T follicular helper cell (primary cell): ENCODE measurements at places on chromosomes 1 and 21.

DNA sequence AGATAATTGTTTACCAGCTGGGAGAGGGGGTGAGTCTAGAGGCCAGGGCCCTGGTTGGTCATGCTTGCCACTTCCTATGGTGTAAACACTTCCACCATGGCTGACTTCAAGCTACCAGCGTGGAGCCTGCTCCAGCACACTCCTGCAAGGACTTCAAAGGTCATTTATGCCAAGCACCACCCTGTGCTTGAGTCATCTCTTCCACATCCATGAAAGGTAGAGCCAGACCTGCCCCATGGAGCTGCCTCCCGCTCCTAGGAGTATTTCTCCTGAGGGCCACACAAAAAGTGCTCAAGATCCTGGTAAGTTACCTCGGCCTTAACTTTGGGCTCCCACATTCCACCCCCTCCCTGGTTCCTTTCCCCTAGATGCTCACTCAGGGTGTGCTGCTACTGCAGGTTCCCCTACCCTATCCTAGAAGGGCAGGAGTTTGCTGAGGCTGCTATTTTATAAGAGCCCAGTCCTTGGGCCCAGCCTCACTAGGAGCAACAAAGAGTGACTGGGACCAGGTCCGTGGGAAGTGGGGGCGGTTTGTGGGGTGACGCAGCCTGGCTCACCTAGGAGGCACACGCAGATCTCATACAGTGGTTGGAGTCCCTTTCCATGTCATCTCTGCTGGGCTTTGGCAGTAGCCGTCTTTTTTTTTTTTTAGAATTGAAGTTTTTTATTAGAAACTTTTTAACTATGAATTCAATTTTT, 2.4 kb downstream of the RAB7B start:
- no peak for DNase-seq

- DNase-seq = no peak
Observed at GRCh38 chr1:150764617-150765101, 919 bp downstream of the CTSS start.

GRCh38 chr1:231761252-231761651, 134.7 kb downstream of the DISC1 start:
- no peak for DNase-seq

DNA sequence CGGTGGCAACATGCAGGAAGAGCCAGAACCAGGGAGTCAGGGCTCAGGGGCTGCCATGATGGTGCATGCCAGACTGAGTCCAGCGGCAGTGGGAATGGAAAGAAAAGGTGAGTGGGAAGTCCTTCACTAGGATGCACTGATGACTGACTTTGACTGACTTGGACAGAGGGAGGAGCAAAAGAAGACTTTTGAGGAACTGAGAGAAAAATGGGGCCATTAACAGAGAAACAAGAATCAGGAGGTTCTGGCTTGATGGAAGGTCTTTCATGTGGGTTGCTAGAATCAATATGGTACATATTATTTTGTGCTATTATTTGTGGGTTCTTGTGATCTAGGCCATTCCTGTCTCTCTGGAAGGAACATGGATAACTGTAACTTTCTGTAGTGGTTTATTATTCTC, 454.6 kb upstream of the PROX1 start:
- no peak for DNase-seq

DNA sequence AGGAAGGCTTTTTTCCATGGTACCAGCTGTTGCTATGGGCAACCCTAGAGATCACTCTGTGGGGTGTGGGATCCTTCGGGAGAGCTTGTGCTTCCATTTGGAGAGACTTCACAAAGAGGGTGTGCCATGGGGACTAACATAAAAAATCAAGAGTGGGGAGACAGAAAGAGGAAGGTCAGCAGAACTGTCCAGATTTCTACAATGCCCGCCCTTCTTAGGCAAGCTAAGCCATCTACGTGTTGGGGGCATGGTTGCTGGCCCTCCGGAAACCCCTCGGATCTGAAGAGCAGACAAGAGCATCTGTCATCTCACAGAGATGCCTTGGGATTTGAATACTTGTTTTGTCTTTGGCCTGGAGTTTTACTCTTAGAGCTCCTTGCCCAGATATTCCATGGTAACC, 83.9 kb upstream of the ZNF648 start:
- no peak for DNase-seq

- no peak for DNase-seq
Observed at GRCh38 chr1:206464456-206464964, 5.8 kb upstream of the IKBKE start.

- no peak for DNase-seq
Observed at GRCh38 chr1:40107290-40107959, 10.4 kb upstream of the PPT1 start.

DNA sequence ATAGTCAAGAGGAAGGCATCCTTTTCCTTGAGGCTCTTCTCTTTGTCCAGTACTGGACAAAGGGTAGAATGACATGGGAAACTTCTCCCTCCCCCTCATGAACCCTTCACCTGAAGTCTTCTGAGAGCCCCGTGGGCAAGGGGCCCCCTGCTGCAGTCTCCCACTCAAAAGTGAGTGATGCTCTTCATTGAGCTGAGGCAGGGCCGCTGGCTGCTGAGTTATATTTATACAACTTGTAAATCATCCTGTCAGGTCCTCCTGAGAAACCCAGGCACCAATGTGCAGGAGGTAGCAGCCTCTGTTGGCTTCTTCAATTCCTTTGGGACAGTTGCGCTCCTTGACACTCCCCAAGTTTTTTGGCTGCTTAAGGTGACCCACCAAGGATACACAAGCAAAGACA, 150.2 kb downstream of the IGSF21 start:
- no peak for DNase-seq

DNA sequence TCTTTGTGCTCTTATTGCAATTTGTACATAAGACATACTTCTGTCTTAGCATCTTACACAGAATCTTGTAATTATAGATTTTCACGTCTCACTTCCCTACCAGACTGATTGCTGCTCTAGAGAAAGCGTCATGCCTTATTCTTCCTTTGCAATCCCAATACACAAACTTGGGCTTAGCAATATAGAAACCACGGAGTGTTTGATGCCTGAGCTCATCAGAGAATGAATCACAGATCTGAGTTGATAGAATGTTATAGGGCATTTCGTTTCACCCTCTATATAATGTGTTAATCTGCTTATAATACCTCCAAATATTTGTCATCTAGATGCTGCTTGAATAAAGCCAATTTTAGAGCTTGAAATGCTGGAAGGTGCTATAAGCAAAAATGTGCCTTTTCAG, 6.6 kb downstream of the FMO1 start:
- DNase-seq = no peak

DNA sequence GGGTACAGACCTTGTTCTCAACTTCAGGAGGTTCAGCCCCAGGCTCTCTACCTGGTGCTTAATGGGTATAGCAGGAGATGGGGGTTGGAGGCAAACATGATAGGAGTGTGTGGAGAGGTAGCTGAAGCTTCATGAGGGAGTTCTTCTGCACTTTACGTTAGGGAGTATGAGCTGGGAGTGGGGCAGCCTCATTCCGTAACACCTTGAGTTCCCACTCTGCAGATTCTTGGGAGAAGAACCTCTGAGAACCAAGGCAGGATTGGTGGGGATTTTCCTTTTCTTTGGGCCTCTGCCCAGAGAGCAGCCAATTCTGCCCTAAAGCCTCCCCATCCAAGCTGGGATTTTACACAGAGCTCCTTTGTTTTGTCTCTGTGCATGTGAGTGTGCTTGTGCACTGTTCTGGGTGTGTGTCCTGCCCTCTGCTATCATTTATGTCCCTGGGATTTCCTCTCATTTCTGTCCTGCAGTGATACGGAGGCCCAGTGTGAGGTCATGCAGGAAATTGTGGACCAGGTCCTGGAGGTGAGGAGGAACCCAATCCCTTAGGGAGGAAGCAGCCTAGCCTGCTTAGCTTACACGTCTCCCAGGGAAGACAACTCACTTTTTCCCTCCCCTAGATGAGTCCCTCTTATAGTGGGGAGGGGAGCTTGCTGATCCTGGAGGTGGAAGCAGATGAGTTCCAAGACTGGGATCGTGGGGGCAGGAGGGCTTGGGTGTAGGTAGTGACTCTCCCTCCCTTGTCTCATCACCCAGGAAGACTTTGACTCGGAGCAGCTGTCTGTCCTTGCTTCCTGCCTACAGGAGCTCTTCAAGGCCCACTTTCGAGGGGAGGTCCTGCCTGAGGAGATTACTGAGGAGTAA, 11.6 kb upstream of the SLC27A3 start:
- DNase-seq = no peak

DNA sequence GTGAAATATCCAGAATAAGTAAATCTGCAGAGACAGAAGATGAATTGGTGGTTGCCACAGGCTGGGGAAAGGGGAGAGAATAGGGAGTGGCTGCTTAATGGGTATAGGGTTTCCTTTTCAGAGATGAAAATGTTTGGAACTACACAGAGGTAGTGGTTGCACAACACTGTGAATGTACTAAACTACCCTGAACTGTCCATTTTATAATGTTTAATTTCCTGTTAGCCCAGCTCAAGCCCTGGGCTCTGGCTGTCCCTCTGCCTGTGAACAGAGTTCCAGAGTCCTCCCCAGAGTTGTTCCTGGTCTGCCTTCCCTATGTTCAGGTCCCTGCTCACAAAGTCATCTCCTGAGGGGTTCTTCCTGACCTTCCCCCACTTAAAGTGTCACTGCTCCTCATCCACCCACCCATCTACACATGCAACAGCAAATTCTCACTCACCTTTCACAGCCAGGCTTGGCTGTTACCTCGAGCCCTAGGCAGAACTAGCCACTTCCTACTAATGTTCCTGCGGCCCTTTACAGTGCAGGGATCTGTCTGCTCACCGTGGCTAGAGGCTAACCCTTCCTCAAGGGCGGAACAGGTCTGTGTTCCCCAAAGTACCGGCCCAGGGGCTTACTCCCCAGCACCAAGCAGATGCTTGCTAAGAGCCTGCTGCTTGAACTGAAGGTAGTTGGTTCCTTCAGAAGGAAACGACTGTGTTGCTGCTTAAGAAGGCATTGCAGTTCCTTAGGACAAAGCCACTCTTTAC, 22.4 kb downstream of the DHCR24 start:
- no peak for DNase-seq

GRCh38 chr1:980602-981395, 1.1 kb downstream of the PERM1 start:
- no peak for DNase-seq

- DNase-seq = no peak
Observed at GRCh38 chr1:236143104-236143948, 987 bp downstream of the GPR137B start.

DNA sequence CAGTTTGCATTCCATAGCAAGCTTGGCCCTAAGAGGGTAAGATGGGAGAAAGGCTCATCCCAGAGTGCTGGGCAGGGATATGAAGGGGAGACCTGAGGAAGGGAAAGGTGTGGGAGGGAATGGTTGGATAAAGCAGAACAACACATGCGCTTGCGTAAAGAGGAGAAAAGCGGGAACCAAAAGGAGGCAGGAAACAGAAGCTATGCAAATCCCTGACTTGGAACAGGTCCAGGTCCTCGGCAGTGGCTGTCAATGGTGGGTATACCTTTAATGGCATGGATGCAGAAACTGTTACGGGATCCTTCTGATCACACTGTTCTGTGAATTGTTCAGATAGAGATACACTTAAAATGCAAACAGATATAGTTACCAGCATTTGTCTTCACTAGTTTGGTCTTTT, 455.6 kb downstream of the SIPA1L2 start:
- no peak for DNase-seq

GRCh38 chr21:44329971-44330681, 9.1 kb downstream of the CFAP410 start:
- no peak for DNase-seq

- DNase-seq = no peak
Observed at GRCh38 chr1:149937759-149938158, 1.1 kb upstream of the MTMR11 start.

DNA sequence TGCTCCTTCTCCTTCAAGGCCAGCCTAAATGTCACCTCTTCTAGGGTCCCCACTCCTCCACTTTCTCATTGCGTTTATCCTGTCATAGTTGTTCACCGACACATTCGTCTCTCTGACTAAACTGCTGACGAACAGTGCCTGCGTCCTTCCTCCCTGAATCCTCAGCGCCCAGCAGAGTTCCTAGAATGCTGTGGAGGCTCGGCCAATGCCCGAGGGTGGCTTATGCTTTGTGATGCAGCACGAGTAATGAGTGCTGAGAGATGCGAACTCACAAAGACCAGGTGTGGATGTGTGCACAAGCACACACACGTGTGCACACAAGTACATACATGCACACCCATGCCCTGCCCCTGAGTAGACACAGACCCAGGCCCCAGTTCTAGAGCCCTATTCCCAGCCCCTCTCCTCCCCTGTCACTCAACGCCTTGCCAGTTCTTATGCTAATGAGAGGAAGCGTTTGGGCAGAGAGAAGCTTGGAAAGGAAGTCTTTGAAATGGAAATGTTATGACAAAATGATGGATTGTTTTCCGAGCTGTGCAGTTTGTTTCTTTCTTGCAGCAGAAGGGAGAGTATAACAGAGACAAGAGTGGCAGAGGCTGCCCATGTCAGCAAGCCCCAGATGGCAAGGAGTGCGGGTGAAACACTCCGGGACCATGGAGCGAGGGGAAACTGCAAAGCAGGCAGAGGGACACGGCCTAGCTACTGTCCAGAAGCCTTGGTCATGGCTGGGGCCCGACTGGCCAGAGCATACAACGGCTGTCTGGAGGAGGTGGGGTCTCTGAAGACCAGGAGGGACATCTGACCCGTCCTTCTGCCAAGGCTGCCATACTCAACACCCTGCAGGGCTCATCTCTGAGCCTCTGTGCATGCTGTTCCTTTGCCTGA, 24.2 kb downstream of the KCNA10 start:
- no peak for DNase-seq

- DNase-seq = no peak
Observed at GRCh38 chr1:207848234-207848633, 62.7 kb downstream of the CD34 start.

GRCh38 chr1:47712596-47713299, 274.9 kb downstream of the FOXD2 start:
- no peak for DNase-seq

DNA sequence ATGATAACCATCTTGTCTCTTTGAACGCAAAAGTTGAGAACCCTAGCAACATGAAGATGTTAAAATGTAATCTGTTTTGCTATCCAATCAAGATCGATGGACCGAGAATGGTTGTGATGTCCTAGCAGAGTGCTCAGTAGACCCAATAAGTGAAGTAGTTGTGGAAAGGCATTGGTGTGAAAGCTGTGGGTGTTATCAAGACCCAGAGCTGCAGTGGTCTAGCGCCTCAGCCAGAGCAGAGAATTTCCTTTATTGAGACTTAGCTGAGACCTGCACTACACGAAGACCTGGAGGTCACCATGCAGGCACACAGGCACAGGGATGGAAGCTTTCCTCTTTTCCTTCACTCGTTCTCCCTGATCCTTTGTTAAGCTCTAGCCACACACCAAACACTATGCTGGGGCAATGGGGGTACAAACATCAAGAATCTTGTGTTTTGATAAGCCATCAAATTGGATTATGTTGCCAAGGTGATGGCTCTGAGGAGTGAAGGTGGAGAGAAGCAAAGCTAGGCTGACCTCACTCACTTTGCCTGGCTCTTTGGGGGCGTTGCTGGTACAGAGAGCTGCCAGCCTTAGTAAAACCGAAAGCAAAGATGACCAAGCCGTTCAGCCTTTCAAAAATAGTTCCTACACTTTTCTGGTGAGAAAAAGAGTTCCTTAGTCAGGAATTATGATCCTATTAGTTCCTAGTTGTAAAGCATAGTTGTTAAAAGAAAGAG, 24.1 kb downstream of the METTL13 start:
- no peak for DNase-seq

- DNase-seq = no peak
Observed at GRCh38 chr1:204480515-204480914, 14.1 kb downstream of the PIK3C2B start.

GRCh38 chr1:67677408-67677807, 7.6 kb upstream of the GADD45A start:
- no peak for DNase-seq
